RPMI7951 (cell line): ENCODE measurements at places on chromosomes 16 and 17. TPM values are rescaled to one million over a fixed set of nuclear protein-coding genes. Genes with fewer than 3 reads are reported as not detected.

DNA sequence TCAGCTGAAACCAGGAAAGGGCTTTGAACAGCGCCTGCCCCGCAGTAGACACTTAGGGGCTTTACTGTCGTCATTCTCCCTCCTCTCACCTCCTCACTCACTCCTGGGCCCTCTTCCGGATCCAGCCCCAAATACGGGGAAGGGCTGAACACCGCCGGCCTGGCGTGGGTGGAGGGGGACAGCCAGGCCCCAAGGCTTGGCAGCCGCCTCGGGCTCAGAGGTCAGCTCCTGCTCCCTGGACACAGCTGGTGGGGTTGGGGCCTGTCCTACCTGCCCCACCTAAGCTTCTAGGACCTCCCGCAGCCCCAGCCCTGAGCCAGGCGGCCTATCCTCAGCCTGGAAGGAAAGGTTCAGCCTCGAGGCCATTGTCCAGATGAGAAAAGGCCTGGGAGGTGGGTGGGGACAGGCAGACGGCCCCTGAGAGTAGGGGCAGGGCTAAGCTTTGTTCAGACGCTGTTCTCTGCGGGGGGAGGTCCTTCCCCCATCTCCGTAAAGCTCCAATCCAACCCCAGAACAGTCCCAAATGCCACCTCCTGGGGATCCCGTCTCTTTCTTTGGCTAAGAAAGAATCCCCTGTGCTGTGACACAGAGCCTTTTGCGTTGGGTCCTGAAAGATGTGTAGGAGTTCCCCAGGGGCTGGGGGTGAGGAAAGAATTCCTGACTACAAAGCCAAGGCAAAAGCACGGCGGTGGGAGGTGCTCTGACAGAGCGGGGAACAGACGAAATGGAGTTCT is 881 bp upstream of the LLGL1 start:
- no peak for DNase-seq

DNA sequence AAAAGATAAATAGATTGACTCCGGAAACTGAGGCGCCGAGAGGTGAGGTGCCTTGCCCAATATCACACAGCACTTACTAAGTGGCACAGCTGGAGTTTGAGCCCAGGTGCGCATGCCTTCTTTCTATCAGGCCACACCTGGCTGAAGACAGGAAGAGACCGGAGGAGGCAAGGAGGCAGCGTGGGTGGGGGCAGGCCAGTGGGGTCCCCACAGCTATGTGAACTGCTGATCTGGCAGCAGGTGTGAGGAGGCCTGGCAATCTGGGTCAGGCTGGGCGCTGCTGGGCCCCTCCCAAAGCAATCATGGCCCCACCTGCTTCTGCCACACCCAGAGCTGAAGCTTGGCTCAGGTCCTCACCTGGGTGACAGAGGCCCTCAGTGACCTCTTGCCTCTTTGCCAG is 1.9 kb upstream of the GDPD3 start:
- no peak for DNase-seq

DNA sequence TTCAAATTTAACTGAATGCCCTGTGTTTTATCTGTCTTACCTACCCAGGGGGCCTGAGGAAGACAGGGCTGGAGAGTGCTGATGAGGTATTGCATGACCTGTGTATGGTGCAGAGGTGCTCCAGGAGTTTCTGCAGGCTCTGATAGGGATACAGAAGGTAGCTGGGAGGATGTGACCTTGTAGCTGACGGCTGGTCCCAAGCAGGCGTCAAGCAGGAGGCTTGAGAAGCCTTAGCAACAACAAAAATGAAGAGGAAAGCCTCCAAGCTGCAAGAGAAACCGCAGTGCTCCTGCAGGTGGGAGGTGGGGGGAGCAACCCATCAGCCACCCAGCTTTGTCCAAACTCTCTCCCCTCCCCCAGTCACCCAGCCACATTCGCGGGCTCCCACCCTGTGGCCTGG is 40.4 kb downstream of the LAT start:
- no peak for DNase-seq

DNA sequence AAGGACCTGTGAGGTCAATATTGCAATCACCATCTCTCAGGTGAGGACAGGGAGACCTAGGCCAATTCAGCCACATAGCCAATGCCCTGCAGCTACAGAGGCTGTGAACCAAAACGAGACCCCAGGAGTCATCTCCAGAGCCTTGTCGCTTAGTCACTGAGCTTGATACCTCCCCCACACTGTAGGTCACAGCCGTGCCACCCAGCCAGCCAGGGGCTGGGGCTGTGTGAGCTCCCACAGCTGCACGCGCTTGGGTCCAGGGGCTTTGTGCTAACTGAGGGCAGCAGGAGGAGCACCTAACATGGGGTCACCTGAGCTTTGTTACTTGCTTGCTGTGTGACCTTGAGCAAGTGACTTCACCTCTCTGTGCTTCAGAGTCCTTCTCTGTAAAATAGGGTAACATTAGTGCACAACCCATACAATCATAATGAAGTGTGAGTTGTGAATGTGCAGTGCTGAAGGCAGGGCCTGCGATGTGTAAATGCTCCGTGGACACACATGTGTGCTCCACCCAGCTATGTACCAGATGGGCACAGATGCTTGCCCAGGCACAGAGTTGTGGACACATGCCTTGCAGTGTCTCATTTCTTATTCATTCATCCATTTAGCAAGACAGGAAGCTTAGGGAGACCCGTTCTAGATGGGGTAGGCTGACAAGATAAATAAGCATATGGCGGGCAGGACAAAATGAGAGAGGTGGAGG is 25.9 kb downstream of the SBK1 start:
- no peak for DNase-seq

IL17C gene
- total RNA-seq = not detected in 2 replicates
